Stimulated activated CD4-positive, alpha-beta T cell treated with anti-CD3 and anti-CD28 coated beads, Interleukin-2, amount 100 ng/mL, for 24 hours (primary cell): ENCODE measurements at places on chromosomes 7 and 10.

GRCh38 chr7:1672851-1673486 is 2.9 kb downstream of the ELFN1 start:
- DNase-seq = no peak

- DNase-seq = no peak
Measured at GRCh38 chr7:101519324-101520023, 109.6 kb downstream of the MYL10 start.

DNA sequence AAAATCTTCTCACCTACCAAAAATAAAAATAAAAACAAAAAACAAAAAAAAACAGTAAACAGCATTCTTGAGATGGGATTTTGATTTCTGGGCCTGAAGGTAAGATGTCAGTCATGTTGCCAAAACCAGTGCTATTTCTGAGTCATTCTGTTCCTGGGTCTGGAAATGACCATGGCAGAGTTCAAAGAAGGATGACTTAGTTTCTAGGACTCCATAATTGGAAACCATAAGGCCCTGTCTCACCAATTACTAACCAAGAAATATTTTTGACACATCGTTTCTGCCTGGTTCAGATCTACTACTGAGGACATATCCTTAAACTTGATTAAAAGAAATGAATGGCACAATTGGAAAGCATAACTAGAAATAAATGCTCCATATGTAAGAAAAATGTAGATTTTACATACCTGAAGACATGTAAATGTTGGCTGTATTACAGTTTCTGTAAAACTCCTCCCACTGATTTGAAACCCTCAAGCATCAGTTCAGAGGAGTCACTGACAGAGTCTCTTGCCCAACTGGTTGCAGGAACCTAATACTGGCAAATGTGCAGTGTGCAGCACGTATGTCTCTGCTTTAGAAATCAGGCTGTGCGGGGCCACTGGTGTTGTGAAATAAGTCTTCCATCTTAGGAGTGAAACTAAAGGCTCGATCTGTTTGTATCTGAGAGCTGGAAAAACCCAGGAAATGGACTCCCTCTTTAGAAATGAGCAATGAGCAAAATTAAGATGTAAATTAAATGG is 84.8 kb upstream of the EGR2 start:
- no peak for DNase-seq

DNA sequence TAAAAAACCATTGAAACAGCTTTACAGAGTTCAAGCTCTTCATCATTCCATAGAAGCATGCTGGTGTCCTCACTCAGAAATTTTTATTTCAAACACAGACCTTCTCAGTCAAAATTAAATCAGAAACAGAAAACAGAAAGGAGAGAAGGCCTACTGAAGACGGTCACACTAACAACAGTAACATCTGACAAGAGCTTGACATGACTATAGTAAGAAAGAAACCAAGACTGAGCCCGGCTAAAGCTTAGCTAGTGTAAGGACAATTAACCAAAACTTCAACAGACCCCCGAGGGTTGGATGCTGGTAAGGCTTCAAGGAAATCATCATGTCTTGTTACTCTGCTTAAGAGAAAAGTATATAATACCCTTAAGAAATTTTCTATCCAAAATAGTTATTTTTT is 38.6 kb downstream of the MTPN start:
- no peak for DNase-seq

- DNase-seq = no peak
Measured at GRCh38 chr10:92789786-92790185, 58.5 kb upstream of the EXOC6 start.

DNA sequence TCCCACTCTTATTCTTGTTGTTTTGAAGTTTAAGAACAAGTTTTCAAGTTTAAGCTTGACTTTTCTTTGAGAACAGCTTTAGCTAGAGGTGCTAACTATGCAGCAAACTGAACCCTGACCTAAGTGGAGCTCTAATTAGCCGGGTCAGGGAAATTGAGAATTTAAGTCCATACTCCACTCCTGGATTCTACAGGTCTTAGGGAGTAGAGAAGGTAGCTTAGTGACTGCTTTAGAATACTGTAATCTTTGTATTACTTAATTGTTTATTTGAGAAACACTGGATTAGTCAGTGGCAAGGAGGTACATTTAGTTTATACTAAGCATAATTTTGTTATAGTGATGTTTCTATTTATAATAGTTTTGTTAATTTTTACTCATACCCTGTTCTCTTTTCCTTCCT is 74.6 kb upstream of the STRIP2 start:
- no peak for DNase-seq

GRCh38 chr7:148747274-148747673 is 48.6 kb downstream of the CUL1 start:
- DNase-seq = no peak

DNA sequence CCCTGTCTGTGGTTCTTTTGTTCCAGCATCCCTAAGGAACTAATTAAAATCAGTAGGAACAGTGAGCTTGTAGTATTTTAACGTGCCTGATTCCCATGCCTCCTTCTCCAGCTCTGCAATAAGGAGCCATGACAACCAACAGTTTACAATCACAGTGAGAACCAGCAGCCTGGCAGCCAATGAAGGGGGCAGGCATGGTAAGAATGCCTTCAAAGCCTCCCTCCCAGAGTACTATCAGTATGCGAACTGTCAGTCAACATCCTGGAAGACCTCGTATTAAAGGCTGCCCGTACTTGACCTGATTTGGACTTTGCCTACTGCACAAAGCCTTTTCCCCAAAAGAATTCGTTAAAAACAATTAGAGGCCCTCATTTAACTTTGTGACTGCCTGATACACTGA is 7.7 kb downstream of the ZPBP start:
- DNase-seq = no peak

- DNase-seq = no peak
Measured at GRCh38 chr10:19592276-19592675, 224.0 kb upstream of the PLXDC2 start.

DNA sequence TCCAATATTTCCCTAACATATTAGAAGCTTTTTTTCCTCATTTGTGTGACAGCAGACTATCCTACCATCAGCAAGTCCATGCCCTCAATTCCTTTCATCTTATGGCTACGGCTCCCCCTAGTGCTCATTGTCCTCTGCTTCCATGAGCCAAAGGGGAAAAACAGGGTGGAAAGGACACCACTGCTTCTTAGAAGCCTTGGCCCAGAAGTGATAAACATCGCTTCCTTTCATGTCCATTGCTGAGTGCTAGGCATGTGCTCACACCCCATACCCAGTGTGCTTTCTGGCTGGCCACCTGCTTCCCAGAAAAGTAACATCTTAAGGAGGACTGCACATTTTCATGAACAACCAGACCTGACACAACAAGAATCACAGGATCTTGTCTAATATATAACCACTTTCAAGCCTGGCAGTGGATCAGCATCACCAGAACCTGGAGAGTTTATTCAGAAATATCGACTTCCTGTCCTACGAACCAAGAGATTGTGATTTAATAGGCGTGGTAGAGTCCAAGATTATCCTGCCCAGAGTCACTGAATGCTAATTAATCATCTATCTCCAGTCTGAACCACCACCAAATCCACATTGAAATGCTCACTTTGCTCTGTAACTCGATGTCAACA is 650.5 kb upstream of the SORCS1 start:
- no peak for DNase-seq

GRCh38 chr7:28411876-28412662 is at the start of gene CREB5:
TSS of gene CREB5 (plus strand) at chr7:28412518. CDS start at chr7:28412915, 397 bp downstream.
- DNase-seq = no peak

DNA sequence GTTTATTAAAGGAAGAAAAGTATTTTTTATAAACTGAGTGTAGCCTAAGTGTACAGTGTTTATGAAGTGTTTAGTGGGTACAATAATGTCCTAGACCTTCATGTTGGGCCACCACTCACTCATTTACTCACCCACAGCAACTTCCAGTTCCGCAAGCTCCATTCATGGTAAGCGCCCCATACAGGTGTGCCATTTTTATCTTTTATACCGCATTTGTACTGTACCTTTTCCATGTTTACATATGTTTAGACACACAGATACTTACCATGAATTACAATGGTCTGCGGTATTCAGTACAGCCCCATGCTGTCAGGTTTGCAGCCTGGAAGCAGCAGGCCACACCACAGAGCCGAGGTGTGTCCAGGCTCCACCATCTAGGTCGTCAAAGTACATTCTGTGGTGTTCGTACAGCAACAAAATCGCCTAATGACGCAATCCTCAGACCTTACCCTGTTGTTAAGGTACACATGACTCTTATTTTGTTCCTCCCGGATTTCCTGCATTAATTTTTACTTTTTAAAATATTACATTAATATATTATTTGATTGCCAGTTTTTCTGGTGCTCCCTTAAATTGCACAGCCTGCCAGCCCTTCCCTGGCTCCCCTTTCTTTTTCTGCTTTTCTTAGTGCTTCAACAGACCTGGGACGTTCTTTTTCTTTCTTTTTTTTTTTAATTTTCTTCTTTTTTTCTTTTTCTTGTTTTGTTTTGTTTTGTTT is 881 bp upstream of the SSBP1 start:
- DNase-seq = no peak

DNA sequence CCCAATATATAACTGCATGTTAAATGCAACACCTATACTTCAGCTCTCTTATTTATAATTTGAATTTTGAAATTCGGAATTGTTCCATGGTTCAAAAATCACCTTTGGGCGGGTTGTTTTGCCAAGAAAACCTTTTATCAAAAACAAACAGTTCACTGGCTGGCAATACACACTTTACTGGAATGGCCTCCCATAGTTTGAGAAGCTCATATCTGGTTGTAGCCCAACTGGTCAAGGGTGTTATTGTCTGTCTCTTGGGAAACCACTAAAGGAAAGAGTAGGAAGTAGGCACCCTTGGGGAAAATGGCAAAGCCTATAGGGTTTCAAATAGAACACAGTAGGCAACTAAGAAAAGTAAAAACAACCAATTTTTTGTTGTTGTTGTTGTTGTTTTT is 117.9 kb downstream of the HIPK2 start:
- no peak for DNase-seq

DNA sequence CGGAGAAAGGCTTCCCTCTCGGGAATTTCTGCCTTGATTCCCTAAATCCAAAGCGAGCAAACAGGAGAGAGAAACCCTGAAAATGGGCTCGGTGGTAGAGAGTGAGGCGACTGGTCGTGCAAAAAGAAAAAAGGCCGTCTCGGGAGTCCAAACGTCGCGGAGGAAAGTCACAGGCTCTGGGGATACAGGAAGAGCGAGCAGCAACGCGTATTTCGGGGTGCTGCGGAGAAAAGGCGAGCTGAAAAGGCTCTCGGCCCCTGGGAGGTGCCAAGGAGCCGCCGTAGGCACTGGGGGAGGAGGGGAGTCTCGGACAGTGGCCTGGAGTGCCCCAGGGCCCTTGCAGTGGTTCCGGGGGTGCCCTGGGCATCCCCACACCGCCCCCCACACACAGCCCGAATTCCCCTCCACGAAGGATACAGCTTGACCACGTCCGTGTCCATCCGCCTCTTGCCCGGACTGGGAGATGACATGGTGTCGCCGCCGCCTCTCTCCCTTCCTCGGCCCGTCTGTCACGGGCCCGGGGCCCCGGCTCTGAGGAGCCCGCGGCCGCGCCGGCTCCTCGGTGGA is 591 bp downstream of the UBE2H start:
- peak; percentile 24 for DNase-seq

GRCh38 chr10:72561745-72562166 is 64.1 kb downstream of the MICU1 start:
- DNase-seq = no peak

DNA sequence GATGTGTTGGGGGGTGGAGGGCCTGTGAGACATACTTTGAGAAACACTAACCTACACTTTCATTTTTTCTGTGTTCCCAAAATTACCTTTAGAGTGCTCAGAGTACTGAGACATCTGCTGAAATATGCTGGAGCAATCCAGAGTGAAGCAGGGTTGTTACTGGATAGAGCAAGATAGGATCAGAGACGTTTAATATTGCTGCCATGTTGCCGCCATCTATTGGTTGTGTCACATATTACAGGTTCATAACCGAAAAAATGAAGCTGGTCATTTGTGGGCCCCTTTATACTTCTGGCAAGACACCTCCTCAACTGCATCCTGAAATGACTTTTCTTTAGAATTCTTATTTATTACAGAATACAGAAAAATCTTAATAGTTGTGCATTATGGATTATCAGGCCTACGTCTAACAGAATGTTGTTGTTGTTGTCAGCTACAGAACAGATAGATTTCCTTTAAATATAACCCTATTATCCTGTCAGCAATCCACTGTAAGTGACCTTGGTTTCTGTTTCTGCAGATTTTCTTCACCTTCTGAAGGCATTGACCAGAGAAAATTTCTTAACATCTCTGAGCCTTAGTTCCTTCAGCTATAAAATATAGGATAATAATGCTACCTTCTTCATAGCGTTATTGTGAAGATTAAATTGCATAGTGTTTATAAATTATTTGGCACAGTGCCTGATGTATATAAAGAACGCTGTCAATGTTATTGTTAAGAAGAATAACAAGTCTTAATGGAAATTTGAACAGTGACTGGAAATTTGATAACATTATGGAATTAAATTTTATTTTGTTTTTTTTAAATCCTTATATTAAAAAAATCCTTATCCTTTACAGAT is 16.2 kb upstream of the DLD start:
- DNase-seq = peak; percentile 21
